Eye (tissue), 1 donor: ENCODE measurements at places on chromosomes 4 and X.

GRCh38 chr4:182206266-182206665, 36.9 kb upstream of the TENM3 start:
- no peak for DNase-seq

DNA sequence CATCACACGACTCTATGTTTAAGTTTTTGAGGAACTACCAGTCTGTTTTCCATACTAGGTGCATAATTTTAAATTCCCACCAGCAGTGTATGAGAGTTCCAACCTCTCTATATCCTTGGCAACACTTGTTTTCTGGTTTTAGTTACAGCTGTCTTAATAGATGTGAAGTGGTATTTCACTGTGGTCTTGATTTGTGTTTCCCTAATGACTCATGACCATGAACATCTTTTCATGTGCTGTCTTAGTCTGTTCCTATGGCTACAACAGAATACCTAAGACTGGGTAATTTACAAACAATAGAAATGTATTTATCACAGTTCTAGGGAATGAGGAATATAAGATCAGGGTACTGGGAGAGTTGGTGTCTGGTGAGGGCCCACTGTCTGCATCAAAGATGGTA, 51.5 kb upstream of the GPR78 start:
- no peak for DNase-seq

GRCh38 chr4:115222061-115222460, 108.6 kb upstream of the NDST4 start:
- no peak for DNase-seq

DNA sequence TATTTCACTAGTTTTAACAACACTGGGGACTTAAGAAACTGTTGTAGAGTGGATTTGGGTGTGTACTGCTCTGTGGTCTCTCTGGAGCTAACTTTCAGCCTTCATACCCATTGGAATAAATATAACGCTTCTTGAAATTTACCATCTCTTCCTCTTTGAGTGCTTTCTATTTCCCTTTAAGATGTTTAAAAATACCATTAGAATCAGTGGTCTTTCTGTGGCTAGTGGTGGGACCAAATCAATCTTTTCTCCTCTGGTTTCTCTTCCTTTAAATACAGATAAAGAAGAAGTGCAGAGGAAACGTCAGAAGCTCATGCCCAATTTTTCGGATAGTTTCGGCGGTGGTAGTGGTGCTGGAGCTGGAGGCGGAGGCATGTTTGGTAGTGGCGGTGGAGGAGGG, 92.0 kb downstream of the NFKB1 start:
- no peak for DNase-seq

- no peak for DNase-seq
Observed at GRCh38 chr4:99323756-99324155, 2.6 kb upstream of the ADH1B start.

DNA sequence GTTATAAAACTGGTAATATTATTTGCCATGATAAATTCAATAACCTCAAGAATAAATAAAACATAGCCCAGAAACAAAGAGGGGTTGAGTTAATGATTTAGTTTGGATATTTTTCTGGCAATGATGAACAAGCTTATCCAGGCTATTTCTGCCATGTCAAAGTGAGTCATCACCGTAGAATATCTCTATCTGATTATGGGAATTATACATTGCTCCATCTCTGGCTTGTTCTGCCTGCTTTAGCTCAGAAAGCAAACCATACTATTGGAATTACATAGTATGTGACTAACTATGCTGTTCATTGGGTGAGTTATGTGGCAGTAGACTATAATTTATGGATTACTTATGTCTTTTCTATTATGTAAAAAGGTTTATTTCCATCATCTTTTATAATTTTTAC, 680.1 kb upstream of the AADAT start:
- no peak for DNase-seq

- no peak for DNase-seq
Observed at GRCh38 chrX:15816886-15817285, 26.6 kb downstream of the ZRSR2 start.

- DNase-seq = peak; percentile 5
Observed at GRCh38 chr4:129604632-129605255, 508.8 kb downstream of the C4orf33 start.

GRCh38 chr4:70831293-70831692, 8.4 kb downstream of the GRSF1 start:
- no peak for DNase-seq

- DNase-seq = no peak
Observed at GRCh38 chr4:139642364-139642763, 23.3 kb upstream of the MGST2 start.

DNA sequence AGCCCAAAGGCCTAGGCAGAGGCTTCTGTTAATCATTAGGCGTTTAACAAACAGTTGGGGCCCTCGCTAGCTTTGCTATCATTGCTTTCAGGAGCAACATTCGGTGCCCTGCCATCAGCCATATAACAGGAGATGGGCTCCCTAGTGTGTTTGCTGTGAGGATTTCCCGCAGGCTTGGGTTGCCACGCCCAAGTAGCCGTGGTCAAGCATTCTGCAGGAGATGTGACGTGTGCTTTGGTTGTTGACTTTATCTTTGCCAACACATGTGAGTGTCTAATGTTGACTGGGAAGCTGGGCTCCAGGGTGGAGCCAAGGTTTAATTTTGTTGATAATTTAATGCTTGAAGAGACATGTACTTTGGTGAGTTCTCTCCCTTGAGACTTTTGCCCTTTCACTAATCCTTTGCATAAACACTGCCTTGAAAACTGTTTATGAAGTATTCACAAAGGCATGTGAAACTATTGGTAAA, 184.6 kb upstream of the KIT start:
- no peak for DNase-seq

DNA sequence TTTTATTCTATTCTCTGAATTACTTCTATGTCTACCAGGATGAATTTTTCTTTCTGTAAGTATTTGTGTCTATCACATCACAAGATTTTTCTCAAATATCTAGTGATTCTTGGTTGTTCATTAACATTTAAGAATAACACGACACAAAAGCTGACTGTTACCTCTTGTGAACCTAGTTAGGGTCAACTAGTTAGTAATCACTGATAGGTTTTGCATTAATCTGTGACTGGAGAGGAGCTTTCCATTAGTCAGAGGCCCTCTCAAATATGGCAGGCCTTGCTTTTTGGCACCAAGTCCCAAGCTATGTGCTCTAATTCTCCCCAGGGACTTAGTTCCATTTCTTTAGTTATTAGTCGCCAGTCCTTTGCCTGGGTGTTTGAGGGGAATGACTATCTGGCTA, 259.2 kb downstream of the CFAP299 start:
- no peak for DNase-seq

DNA sequence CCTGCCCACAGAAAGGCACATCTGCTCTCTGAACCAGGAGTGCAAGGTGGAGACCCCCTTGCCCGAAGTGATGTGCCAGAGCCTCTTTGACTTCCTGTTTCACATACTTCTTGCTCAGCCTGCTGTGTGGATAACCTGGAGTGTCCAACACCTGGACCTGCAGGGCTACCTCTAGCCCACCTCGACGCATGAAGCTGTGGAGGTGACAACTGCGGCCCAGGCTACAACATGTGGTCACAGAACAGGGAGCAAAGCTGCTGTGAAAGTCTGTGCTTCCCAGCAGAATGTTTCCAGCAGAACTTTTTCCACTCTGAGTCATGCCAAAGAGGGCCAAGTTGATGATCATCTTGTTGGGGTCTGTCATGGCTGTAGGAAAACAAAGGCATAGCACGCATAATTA, 1.5 kb downstream of the GIMD1 start:
- DNase-seq = no peak

GRCh38 chr4:173181848-173182247, 13.2 kb downstream of the GALNT7 start:
- DNase-seq = no peak

DNA sequence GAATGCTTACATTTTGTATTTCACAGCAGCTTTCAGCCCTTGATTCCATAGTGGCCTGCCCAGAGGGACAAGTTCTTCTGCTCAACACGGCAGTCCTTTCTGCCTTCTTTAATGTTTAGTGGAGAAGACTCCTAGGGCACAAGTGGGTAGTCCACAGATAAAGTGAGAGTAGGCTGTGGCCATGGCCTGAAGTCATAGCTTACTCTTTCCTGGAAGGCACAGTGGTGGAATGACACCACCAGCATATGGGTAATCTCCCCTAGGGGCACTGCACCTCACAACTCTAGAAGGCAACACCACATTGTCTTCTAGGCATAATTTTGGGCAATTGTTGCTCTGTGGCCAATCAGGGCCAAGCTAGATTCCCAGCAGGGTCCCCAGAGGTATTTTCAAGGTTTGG, 155.4 kb upstream of the MAMLD1 start:
- DNase-seq = no peak

GRCh38 chr4:56655627-56656345, 25.3 kb downstream of the HOPX start:
- peak; percentile 56 for DNase-seq

DNA sequence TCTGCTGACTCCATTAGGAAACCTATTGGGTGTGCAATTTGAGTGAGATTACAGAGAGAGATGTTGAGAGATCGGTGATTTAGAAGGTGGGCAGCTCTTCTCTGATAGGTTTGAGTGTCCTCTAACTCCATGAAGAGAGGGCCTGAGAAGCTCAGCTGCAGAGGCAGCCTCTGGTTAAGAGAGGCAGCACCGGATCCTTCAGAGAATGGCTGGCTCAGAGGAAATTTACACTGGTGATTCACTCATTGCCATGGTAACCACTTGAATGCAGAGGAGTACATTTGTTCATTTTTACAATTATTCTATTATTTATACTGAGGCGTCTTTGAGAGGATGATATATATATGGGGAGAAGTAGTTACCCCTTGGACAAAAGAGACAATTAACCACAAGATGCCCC, 171.7 kb downstream of the PDGFRA start:
- DNase-seq = peak; percentile 22

- no peak for DNase-seq
Observed at GRCh38 chr4:67886281-67886680, 2.5 kb upstream of the TMPRSS11D start.
